Osteocyte (in vitro differentiated cells): ENCODE measurements at places on chromosomes 4 and X. TPM values are rescaled to one million over a fixed set of nuclear protein-coding genes. Genes with fewer than 3 reads are reported as not detected.

Gene BRS3
- total RNA-seq, result not detected in 2 replicates

Gene SHOX
- total RNA-seq, result 0.21 TPM in 1 of 2 replicates, not detected in the other

Gene DCX
- total RNA-seq, result not detected in 2 replicates

Gene DCAF8L2
- total RNA-seq, result not detected in 2 replicates

Gene PIR
- 18.7 and 21.8 TPM in 2 replicates for total RNA-seq

Gene MGAT4D
- not detected in 2 replicates for total RNA-seq
